Umbilical cord (tissue), 2 donors: ENCODE measurements at places on chromosomes 12 and 14. TPM values are rescaled to one million over a fixed set of nuclear protein-coding genes. Genes with fewer than 3 reads are reported as not detected.

GRCh38 chr12:10310926-10311720 lies 3.5 kb downstream of the KLRD1 start:
- DNase-seq: peak; percentile 74

- DNase-seq: no peak
Observed at GRCh38 chr14:90297876-90298629, 33.7 kb downstream of the NRDE2 start.

The KRT85 gene
- total RNA-seq: not detected

The LBHD2 gene
- total RNA-seq: not detected

The E2F7 gene
- total RNA-seq: 1.7 TPM

The CCDC38 gene
- 20.9 TPM for total RNA-seq

The LMNTD1 gene
- not detected for total RNA-seq

The LGR5 gene
- total RNA-seq: 4.1 TPM
